ENCODE measurements at places on chromosomes 3 and 15.
A peak's percentile ranks its signal among the peaks of the same experiment; 100 is the strongest.

GRCh38 chr15:56168394-56168793, 75.3 kb downstream of the RFX7 start:
- DNase-seq = no peak

DNA sequence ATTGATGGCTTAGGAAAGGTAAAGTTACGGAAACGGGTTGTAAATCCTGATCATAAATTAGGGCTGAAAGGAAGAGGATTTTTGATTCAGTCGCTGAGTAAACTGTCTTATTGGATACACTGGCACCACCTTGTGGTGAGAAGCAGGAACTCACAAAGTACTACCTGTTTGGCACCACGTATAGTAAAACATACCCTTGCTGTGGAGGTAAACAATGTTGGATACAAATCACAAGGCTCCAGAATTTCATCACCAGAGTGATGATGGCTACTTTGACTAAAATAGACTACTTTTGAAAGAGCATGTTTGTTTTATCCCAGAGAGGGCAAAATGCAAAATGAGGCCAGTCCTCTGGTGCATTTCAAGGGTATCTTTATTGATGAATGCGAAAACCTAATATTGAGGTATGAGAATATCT, 216.9 kb downstream of the IGSF11 start:
- DNase-seq = peak; percentile 24

DNA sequence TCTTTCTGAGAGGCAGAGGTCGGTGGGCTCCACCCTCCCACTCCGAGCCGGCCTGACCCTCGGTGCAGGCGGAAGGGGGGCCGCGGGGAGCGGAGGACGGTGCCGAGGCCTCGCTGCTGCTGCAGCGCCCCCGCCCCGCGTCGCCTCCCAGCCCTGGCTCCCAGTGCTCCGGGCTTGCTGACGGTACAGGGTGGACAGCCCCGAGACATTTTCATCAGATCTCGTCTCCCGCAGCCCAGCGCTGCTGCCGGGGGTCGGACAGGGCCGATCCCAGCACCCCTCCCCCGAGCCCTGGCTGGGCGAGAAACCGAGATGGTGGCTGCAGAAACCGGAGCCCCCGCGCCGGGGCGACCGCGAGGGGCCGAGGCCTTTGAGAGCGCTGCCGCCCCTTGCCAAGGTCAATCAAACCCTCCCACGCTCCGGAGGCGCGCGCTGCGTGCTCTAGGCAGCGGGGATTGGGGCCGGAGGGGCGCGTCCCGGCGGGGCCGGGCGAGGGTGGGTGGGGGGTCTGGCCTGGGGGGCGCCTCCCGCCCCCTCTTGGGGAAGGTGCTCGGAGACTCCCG, 42.5 kb downstream of the EPHB3 start:
- DNase-seq = no peak

- DNase-seq = no peak
These were observed 77.0 kb upstream of the PRR23C start for GRCh38 chr3:139121513-139122220.

- no peak for DNase-seq
These were observed 421.0 kb upstream of the RBMS3 start for GRCh38 chr3:28859897-28860296.

- DNase-seq = no peak
These were observed 64.4 kb upstream of the ACAN start for GRCh38 chr15:88738796-88739195.

DNA sequence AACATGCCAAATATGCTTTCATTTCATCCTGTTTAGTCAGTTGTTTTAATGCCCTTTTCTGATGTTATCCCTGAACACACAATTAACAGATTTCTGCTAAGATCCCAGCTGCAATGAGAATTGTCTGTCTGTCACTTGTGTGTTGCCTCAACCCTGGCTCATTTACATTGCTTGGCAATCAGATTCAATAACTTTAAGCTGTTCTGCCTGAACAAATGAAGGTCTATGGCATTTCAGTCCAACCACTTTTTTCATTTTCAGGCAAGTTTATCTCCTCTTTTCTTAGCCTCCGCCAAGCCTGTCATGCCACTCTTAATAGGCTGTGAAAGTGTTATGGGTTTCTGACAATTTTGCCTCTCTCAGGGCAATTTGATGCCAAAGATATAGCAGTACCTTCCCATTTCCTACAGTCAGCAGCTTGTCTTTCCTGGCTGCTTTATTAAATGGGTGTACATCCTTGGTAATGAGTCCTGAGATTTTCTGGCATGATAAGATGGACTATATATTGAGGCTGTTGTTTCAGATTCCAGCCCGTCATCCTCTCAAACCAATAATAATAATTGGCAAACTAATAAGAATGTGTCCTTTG, 68.7 kb upstream of the ADAMTS9 start:
- DNase-seq = no peak

DNA sequence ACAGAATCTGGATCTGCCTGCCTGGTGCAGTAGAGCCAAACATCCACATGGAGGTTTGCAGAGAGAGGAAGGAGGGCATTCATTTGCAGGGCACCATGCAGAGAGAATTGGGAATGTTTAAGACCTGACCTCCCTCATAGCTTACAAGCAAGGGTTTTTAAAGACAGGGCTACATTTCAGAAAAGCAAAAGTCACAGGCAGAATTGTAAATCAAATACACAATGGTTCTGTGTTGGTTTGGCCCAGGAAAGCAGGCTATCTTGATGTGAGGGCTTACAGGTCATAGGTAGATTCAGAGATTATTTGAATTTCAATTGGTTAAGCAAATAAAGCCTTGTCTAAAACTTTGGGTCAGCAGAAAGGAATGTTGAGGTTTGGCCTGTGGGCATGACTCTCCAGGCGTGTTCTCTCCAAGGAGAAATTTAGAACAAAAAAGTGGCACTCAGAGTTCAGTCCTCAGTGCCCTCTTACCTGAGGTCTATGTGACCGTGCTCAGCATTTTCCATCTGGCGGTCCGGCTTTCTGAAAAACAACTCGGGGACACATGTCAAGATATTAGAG, 91.5 kb downstream of the CD47 start:
- no peak for DNase-seq

- no peak for DNase-seq
These were observed 5.7 kb downstream of the CCDC32 start for GRCh38 chr15:40558952-40559742.

GRCh38 chr3:125511420-125512118, 8.4 kb downstream of the SNX4 start:
- DNase-seq = no peak

DNA sequence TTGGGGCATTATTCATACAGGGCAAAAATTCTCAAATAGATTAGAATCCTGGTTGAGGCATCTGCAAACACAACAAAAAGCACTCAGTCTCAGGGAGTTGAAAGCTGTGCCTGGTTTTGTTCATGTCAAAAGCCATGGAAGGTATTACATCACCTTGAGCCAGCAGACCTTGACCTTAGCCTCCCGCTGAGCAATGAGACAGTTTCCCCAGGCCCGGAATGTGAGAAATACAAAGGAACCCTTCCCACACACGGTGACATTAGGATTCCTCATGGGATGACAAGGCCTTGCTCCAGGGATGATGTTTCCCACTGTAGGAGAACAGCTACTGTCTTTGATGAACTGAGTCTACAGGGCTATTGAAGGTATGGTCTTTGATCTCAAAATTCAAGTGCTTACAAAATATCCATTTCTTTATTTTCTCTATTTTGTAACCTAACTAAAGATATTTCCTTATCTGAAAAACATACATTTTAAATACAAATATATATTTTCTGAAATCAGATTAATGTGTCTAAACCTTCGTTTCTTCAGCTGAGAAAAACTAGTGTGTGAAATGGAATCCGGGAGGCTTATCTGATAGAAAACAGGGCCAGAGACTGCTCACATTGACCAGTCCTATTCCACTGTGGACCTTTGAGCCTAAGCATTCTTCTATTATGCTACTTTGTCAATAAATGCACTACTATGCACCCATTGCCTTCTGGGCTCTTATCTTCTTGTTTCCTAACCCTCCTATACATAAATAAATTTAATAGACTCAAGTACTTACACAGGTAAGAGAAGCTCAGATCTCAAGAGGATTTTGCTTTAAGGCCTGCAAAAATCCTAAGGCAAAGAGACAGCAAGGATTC, 298.2 kb downstream of the KBTBD8 start:
- no peak for DNase-seq

DNA sequence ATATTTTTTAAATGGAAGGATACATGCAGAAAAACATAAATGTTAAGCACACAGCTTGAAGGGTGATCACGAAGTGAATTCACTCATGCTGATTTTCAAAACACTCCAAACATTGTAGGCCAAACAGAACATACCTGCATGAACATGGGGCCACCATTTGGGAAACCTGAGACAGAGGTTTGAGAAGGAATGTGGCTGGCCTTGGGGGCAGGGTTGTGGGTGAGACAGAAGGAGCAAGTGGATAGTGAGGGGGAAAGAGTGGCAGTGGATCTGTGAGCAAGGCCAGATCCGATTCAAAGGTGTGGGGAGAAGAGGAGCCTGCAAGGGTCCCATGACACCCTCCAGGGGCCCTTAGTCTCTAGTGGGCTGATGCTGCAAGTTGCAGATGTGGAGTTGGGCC, 94.9 kb downstream of the HMG20A start:
- DNase-seq = no peak

GRCh38 chr3:149564079-149564478, 89.6 kb downstream of the TM4SF4 start:
- DNase-seq = no peak

DNA sequence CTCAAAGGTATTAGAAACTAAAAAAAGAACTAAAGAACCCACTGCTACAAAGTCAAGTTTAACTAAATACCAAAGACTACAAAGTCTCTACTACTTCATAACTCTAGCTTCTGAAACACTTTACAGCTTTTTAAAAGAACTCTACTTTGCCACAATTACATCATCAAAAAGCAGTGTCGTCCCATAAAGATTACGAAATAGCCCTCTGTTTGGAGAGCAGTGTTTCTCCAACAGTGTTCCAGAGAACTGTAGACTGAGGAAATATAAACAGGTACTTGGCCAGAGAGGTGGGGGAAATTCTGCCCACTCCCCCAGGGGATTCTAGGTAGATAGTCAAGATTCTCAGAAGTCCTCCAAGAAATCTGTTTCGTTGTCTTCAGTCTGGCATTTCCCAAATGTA, 225.6 kb downstream of the PDZRN3 start:
- no peak for DNase-seq

DNA sequence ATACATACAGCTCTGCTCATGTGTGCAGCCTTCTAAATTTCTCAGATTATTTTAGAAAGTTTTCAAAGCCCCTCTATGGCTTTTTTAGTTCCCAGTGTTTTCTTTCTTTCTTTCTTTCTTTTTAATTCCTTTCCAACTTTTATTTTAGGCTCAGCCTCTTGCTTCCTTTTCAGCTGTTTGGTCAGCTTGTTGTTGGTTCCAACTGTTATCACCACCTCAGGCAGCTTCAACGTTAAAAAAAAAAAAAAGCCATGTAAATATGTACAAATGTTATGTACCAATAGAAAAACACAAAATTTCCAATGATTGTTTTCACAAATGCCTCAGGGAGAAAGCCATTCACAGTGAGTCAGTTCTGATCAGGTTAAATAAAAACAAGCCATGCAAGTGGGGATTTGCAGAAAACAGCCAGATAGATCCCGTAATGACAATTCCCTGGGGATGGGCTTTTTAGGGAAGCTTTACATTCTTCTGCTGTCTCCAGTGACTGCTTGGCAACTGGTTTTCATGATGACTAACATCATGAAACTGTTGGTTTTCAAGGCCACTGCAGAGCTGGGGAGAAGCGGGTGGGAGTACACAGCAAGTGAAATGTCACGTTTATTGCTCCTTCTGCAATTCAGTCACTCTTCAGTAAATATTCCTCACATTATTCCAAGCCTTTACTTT, 908.4 kb downstream of the EPHA3 start:
- no peak for DNase-seq

DNA sequence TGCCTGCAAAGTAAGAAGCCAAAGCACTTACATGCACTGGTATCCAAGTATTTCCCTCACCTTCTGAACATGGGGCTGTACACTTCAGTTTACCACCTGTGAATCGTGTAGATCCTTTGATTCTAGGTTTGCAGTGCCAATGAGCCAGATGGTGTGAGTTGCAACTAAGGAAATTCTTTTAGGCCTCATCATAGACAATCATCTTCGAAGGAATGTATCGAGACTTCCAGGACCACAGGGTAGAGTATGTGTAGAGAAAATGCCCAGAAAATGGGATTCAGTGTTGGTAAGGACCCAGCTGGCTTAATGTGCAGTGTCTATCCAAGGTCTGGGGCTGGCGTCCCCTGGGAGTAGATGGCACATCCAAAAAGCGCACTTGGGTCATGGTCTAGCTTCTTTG, 323.2 kb upstream of the TPM1 start:
- no peak for DNase-seq

GRCh38 chr3:35120026-35120425, 519.3 kb upstream of the ARPP21 start:
- DNase-seq = no peak

DNA sequence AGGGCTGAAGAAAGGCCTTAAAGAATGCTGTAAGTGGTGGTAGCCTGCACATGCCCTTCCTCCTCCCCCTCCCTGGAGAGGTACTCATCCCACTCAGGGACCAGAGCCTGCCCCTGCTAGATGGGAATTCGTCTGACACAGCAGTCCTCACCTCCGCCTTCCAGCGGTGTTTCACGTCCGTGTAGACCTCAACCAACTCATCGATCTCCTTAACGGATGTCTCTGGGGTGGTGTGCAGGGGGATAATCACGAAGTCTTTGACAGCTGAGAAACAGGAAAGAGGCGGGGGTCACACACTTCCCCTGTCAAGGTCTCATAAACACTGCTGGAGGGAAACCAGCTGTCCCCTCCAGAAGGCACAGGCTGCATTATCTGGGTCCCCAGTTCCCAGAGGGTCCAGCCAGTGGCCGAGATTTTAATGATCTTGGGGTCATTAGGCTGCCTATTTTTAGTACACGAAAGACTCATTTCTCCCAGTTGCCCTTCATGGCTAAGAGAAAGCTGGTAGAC, 9.9 kb downstream of the DNASE1L3 start:
- no peak for DNase-seq

DNA sequence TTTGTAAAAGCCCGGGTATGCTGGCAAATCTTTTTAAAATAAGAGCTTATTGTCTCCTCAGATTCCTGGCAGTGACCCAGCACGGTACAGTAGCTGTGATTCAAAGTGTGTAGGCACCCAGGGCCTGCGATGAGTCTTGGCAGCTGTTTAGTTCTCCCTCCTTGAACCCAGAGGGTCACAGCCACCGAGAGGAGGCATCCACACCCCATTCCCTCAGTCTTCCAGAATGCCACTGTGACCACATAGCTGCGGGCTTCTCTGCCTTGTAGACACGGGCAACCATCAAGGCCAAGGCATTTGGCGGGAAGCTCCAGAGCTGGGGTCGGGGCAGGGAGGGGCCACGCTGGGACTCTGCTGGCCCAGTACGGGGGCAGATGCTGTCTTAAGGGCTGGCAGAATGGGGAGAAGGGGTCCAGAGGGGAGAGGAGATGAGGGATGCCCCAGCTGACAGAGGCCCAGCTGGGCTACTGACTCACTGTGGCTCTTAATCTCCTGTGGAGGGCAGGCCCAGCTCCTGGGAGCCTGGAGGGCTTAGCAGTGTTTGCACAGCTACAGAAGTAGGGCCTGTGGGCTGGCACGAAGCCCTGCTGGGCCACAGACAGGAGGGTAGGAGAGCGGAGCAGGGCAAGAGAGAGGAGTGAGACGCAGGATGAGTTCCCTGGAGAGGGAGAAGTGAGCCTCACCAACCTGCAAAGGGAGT, 68.8 kb upstream of the DLG1 start:
- no peak for DNase-seq

- no peak for DNase-seq
These were observed 17.6 kb downstream of the SHQ1 start for GRCh38 chr3:72830452-72831223.
